ENCODE measurements at places on chromosomes 12 and 14.

DNA sequence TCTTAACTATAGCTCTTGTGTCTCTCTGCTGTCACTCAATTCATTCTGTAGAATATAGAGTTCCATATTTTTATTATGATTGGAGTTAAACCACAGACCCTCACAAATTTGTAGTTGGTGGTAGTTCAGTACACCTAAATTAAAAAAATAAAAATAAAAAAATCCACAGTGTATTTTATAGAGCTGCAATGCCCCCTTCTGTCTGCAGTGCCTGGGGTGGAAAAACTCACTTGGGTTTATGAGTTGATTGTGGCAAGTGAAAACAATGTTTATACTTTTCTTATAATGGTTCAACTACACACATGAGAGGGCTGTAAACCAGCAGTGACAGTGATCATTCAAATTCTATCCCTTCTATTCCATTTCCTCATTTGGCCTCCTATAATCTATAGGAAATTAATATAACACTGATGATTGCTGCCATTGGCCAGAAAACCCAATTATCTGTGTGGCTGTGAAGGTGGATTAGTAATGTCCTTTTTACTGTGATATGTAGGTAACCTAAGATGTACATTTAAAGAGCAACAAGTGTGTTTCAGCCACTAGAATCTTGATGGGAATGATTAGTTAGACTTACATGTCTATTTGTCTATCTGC lies 166.9 kb upstream of the LRIG3 start:
- DNase-seq: peak; percentile 17

GRCh38 chr12:114678718-114679117 lies 5.3 kb downstream of the TBX3 start:
- no peak for DNase-seq

DNA sequence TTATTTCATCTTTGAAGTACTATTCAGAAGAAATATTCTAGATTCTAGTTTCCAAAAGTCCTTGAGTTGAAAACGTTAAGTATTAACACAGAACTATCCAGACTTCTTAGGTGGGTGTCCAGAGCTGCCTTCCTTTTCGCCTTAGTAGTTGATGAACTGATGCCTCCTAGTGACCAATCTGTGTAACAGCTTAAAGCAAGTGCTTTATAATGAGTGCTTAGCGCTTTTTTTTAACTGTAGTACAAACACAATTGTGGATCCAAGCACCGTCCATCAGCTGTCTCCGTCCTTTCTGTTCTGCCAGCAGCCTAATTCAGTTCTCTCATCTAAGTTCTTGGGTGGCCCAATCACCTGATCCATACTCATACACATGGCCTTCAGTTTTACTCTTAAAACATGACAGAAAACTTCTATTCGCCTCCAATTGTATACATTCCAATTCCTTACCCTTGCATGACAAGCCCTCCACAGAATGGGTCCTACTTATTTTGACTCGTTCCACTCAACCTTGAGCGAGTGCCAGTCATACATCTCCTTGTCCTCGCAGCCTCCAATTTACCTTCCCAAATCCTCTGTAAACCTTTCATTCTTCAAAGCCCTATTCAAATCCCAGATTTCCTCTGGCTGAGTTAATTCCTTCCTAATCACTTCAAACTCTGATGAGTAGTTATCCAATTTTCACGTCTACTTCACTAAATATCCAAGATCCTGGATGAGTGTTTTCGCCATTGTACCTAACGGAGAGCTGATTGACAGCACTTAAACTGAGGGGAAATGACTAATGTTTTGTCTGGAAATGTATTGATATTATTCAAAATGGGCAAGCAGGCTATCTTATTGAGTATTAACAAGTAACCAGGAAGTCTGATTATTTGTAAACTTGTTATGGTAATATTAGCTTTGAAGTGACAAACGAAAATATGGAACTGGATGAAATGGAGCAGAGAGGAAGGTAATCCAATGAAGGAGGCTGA lies 5.8 kb upstream of the PHLDA1 start:
- peak; percentile 84 for DNase-seq

GRCh38 chr12:62834971-62835547 lies 99.9 kb downstream of the PPM1H start:
- no peak for DNase-seq

DNA sequence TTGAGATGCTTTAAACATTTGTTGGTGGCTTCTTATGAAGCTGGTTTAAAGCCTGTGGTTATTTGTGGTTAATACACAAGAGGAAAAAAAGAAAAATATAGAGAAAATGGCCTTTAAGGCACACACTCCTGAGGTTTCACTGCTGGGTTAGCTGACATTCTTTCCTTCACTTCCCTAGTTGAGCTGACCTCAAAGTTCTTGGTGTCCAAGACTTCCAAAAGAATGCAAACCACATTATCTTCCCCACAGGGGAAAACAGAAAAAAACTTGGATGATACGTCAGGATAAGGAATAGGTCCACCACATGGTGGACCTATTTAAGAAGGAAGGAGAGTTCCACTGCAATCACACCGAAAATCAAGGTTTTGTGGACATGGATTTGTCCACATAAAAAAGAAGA lies 94.3 kb downstream of the SLC25A21 start:
- no peak for DNase-seq

DNA sequence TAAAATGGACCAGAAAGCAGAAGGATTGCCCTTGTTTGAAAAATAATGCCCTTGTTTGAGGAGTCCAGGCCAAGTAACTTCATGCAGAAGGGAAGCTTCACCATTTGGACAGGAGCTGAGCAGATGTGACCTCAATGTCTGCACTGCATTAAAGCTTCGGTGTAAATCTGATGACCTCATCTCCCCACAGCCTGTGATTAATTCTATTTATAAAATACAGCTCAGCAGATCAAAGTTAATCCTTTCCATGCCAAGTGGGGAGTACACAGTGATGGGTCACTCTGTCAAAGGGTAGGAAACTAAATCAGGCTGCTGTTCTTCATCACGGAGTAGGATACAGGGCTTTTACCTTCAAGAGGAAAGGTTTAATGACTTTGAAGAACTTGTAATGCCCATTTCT lies 533.7 kb downstream of the RPS29 start:
- DNase-seq: no peak

DNA sequence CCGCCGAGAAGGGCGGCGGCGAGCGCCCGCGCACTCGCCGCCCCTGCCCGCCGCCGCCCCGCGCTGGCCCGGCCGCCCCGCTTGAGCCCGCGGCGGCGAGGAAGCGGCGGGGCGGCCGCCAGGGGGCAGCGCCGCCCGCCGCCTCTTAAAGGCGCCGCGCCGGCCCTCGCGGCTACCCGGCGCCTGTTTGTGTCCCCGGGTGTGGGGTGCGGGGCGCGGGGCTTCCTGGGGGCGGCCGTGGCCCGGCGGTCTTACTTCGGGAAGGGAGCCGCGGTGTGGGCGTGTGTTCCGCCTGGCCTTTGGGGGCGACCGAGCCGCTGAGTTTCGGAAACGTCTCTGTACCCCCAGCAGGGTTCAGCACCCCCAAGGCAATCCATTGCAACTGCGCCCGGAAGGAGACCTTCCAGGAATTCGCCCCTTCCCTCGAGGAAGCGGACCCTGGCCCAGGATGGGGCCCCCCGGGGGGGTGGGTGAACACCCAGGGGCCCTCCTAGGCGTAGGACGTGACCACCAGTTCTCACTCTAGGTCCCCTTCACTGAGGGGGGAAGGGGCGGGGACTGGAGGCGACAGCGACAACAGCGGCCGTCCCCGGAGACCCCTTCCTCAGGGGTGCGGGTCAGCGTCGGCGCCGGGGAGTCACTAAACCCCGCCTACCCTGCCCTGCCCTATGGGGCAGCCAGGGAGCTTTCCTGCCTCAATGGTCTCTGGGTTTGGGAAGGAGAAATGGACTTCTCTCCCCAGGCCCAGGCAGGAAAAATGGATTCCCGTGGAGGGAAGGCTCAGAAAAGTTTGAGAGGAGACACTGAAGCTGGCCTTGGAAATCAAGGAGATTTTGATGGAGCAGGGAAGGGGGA lies at the start of gene ITPK1:
ITPK1 (minus strand) TSS at position 105 of the 855 bp plus-strand sequence. CDS start 762 bp downstream, outside the sequence.
- DNase-seq: peak; percentile 92

- no peak for DNase-seq
These were observed 152.4 kb downstream of the MED13L start for GRCh38 chr12:116125084-116125483.

DNA sequence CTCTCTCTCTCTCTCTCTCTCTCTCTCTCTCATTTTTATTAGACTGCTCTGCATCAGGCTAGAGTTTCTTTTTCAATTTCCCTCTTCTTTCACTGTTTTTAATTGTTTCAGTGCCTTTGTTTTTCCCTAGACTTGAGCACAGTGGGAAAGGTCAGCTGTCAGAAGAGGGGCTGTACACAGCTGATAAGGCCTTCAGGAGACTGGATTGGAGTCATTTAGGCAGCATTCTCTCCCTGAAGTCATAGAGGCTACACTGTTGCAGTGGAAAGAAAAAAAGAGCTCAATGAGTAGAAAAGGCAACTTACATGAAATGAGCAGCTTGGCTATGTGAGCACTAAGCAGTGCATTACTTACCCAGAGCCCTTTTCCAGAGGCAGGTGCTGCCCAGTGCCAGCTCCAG lies 456.9 kb downstream of the NRXN3 start:
- DNase-seq: no peak

GRCh38 chr12:131751335-131751734 lies 40.4 kb downstream of the SFSWAP start:
- DNase-seq: no peak

DNA sequence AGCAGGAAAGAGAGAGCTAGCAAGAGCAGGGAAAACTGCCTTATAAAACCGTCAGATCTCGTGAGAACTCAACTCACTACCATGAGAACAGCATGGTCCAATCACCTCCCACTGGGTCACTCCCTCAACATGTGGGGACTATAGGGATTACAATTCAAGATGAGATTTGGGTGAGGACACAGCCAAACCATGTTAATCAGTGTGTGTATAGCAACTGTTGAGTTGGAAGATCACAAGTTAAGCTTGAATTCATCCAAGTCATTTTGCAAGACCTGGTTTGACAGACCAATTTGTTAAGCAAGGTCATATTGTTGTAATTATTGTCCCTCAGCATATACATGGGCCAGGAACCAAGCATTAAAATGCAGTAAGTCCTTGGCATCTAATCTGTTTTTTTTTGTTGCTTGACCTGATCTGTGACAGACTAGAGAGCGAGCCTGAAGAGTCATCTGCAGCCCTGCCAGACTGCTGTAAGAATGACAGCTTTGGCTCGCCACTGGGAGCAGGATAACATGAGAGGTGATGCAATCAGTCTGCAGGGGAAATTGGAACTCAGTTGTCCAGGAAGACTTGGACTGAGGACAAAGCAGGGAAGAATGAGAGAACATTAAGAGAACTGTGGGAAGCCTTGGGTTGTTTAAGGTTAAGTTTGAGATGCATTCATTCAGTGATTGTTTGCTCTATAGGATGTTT lies 297.6 kb upstream of the SEL1L start:
- peak; percentile 51 for DNase-seq

GRCh38 chr14:31492759-31493498 lies 5.1 kb upstream of the GPR33 start:
- no peak for DNase-seq

DNA sequence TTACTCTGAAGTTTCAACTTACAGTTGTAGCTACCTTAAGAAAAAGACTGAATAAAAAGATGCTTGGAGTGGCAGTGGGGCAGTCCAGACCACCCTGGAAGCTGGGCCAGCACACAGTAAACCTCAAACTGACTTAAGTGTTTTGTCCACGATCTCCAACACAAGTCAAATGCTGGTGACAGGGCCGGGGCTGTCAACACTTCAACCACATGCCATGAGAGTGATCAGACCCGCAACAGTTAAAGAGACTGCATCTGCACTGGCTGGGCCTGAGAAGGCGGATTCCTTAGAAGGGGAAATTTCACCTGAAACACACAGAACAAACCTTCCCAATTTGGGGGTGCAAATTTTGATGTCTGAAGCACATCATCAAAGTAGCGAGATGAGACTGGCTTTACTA lies 223.5 kb upstream of the CAND1 start:
- DNase-seq: no peak

DNA sequence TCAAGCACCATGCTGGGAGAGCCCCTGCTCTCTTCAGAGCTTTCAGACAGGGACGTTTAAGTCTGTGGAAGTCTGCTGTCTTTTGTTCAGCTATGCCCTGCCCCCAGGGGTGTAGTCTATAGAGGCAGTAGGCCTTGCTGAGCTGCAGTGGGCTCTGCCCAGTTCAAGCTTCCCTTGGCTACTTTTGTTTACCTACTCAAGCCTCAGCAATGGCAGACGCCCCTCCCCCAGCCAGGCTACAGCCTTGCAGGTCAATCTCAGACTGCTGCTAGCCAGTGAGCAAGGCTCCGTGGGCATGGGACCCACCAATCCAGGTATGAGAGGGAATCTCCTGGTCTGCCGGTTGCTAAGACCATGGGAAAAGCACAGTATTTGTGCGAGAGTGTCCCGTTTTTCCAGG lies 37.4 kb upstream of the C12orf71 start:
- no peak for DNase-seq

- DNase-seq: no peak
These were observed 198.4 kb upstream of the ATXN7L3B start for GRCh38 chr12:74339211-74339610.

DNA sequence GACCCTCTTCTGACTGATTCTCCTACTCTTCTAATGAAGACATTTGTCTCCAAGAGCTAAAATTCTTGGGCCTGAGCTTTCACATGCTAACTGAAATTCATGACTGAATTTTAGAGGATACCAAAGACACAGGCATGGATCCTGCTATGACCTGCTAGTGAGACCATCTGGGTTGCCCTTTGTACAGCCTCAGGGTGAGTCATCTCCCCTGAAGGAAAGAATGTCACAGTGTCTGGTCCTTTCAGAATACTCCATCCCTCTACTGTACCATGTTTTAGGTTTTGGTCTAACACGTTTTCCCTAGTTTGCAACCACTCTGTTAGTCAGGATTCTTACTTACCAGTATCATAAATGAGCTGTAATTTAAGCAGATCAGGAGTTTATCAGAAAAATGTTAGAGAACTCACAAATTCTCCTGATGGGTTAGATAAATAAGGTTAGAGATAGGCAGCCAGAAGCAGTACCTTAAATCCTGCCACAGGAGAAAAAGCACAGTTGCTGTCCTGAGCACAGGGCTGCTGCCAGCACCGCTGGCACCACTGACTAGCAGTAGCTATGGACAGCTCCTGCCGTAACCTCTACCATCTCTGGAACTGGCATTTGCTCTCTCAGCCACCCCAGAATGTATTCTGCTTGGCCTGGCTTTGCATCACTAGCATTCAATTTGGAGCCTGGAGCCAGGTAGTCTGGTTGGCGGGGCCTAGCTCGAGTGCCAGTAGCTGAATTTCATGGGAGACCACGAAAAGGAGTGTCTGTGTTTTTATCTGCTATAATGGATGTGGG lies 127.6 kb downstream of the ANO6 start:
- DNase-seq: peak; percentile 24

DNA sequence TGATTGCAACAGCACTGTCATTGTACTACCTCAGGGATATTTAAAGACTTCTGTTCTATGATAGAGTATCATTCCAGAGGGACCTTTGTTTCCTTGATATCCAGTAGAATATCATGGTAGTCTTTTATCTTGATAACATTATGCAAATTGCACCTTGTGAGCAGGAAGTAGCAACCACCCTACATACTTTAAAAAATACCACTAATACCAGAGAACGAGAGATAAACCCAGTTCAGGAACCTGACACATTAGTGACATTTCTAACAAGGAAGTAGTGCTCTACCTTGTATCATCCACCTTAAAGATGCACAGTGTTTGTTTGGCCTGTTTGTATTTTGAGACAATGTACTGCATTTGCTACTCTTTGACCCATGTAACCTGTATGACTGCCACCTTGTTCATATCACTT lies 8.8 kb upstream of the MAP4K5 start:
- no peak for DNase-seq

Measured in hepatocyte (in vitro differentiated cells).